Activated naive CD4-positive, alpha-beta T cell treated with anti-CD3 and anti-CD28 coated beads for 36 hours (primary cell): ENCODE measurements at places on chromosomes 2 and 18. TPM values are rescaled to one million over a fixed set of nuclear protein-coding genes. Genes with fewer than 3 reads are reported as not detected.
A peak's percentile ranks its signal among the peaks of the same experiment; 100 is the strongest.

ACTG2 gene
- not detected for total RNA-seq

SPEG gene
- total RNA-seq = 1.3 TPM

GCKR gene
- not detected for total RNA-seq

BAZ2B gene
- total RNA-seq = 9.7 TPM

IL36B gene
- total RNA-seq = not detected

TMEM169 gene
- total RNA-seq = 0.57 TPM

CSRNP3 gene
- total RNA-seq = not detected

MYO7B gene
- 0.37 TPM for total RNA-seq

GRCh38 chr18:79900610-79901570, 50.6 kb downstream of the SLC66A2 start:
- no peak for DNase-seq

DNA sequence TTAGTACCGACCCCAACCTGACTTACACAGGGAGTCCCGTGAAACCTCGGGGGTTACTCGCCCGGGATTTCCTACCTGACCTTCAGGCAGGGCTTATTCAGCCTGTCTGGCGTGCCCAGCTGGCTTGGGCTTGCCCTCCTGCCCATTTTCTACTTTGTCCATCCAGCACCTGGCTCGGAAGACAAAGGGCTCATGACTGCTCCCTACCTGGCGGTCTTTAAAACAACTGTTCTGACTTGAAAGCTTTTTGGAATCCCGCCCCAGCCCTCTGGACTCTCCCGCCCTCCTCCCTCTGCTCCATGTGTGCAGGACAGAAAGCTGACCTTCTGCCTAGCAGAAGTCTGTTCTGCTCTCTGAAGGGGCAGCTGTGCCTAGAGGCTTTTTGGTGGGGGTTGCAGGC, 43.1 kb downstream of the ACKR3 start:
- DNase-seq = no peak

DNA sequence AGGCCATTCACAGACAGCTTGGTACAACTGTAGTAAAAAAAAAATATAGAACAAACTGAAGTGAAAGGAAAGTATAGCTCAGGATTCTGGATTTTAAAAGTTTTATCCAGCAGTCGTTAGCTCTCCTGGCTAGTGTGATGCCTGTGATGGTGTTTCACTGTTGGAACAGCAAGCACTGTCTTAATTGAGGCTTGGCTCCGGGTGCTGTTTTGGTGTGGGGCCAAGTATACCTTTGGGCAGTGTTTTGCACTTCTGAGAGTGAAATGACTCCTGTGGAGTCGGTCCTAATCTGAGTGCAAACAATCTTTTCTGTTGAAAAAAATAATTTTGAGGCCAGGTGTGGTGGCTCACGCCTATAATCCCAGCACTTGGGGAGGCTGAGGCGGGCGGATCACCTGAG, 28.7 kb upstream of the RAB1A start:
- no peak for DNase-seq

DNA sequence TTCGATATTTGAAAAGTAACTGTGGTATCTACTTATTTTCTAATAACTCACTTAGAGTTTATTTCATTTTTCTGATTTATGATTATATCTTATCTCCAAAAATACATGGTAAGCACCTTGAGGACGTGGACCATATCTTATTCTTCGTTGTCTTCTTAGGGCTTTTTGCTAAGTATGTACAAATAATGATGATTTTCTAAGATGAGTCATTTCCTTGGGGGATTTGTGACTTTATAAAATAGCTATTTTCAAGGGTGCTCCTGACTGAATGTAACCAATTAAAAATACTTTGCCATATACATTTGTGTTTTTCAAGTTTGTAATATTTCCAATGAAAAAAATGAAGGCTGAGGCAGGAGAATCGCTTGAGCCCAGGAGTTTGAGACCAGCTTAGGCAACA, 56.3 kb downstream of the GREB1L start:
- no peak for DNase-seq

GRCh38 chr2:152615177-152615576, 102.1 kb downstream of the PRPF40A start:
- DNase-seq = no peak

GRCh38 chr2:127081826-127082633, 24.9 kb downstream of the BIN1 start:
- peak; percentile 86 for DNase-seq

GRCh38 chr2:168053676-168054075, 193.7 kb downstream of the STK39 start:
- no peak for DNase-seq

GRCh38 chr18:49481907-49482306, 5.1 kb downstream of the C18orf32 start:
- DNase-seq = no peak

GRCh38 chr2:132652474-132652873, 17.5 kb downstream of the LYPD1 start:
- no peak for DNase-seq

DNA sequence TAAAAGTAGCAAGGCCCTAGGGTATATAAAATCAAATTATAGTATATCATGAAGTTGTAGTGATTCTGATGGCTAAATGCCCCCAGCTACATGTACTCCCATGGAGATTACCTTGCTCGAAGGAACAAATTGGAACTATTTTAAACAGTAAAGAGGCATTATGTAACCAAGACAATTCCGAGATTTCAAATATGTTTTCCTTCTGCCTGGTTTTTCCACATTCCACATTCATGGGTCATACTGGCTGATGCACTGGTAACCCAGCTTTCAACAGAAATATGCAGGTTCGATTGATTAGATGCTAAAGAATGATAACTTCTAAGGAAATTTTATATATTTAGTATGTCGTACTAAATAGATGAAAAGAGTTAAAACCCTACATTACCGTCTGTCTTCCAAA, 62.3 kb upstream of the MGAT4A start:
- DNase-seq = no peak
